Activated CD8-positive, alpha-beta T cell treated with anti-CD3 and anti-CD28 coated beads for 36 hours (primary cell): ENCODE measurements at places on chromosomes 7 and 10.

DNA sequence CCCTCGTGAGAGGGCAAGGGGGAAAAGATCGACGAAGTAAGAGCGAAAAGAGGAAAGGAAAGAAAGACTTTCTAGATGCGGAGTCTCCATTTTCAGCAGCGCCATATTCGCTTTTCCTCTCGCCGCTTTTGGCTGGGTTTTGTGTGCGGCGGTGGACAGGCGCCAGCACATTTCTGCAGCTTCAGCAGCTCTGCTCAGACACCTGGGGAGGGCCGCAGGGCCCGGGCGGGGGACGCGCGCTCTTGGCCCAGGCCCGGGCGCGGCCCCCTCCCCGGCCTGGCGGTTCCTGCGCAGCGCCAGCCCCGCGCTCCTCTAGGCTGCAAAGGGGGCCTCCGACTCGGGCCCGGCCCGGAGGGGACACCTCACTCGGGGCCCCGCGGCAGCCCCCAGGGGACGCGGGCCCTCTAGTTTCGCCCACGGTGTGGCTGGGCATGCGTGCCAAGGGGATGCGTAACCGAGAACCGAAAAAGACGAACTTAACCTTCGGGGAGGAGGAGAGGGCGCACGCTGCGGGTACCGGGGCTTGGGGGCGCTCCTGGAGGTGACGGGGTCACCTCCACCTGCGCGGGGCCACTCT lies 34.5 kb upstream of the EBLN1 start:
- peak; percentile 78 for DNase-seq

DNA sequence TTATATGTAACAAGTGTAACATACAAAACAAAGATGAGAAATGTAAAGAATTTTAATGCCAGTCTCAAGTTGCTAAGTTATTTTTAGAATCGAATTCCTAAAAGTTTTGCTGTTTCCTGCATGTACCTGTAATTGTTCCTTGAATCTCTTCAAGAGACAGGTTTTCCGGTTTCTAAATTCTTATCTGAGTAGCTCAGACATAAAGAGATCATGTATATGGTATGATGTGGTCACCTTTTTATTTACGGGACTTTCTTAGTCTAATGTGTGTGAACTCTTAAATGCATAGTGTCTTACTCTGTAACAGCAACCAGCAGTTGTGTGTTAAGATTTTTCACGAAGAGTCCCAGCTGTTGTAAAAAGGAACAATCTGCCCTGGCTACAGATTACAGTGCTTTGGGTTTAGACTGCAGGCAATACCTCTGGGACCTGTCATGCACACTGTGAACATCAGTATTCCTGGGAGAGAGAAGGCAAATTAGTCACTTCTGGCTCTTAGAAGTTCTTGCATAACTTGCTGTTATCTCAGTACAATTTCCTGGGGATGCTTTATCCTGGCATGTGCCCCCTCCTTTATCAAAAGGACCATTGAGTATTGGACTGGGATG lies 263.4 kb downstream of the BICC1 start:
- no peak for DNase-seq

DNA sequence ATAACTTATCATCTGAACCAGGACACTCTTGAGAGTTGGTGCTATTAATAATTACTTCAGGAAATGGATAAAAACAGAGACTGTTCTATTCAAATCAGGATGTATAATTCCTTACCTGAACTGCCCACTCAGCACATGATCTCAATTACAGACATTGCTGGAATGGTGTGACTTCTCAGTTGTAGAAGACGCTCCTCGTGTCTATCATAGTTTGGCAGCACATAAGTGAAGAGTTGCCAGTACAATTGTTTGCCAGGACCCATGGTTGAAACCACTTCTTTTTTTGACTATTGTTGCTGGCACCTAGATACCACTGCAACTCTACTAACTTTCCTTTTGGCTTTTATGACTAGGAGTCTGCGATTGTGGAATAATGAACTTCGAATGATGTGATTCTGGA lies 105.4 kb downstream of the ZNF365 start:
- DNase-seq = no peak

DNA sequence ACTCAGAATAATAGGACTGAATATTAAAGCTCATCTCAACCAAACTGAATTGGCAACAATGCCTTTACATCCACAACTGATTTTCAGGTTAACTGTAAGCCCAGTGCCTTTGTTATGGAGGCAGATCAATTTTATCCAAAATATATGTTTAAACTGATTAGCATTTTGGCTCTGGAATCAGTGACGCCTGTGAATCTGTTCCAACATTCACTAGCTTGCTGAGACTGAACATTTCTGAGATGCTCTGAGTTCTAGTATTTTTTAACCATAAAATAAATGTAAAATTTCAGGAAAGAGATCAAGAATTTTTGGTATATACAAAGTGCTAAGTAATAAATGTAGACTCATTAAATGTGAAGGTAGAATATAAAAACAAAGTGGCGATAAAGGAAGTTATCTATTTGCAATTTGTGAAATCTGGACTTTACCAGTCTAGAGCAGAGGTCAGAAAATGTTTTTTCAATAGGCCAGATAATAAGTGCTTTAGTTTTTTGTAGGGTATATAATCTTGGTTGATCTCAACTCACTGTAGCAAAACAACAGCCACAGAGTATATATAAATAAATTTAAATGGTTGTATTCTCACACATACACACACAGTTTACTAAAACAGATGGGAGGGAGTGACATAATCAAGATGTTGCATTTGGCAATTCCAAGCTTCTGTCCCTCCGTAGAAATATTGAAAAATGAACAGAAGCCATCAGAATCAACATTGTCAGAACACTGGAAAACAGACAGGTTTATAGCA lies 560.3 kb downstream of the ZWINT start:
- no peak for DNase-seq

DNA sequence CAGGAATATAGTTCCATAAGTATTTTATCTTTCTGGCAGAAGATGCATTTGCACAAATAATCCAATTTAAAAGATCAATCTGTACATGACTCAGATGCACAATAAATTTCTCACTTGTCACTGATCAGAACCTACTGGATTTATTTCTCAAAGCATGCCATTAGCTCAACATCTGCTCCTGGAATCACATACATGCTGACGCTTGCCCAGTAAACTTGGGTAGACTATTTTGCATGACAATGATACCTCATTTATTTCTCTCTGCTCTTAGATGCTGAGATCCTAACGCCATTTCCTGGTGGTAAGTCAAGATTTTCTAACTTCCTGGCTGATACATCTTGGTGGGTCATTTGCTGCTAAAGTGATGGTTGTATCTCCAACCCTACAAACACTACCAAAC lies 33.8 kb upstream of the C10orf120 start:
- no peak for DNase-seq

GRCh38 chr10:15795036-15795792 lies 65.1 kb downstream of the MINDY3 start:
- no peak for DNase-seq

DNA sequence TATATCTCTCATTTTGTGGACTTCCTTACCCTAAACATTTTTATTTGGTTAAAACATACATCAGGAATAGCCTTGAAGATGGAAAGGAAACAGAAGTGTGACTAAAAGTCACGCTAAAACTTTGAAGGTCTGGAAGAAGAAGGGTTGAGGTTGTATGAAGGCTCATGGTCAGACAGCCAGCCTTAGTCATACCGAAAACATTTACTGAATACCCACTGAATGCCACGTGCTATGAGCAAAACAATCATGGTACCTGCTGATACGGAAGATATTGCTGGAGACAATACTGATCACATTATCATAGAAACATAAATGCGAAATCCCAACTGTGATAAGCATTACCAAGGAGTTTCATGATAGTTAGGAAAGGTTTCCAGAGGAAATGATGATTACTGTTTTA lies 64.0 kb downstream of the PDZD8 start:
- DNase-seq = no peak

GRCh38 chr10:3451516-3452172 lies 279.1 kb upstream of the PITRM1 start:
- DNase-seq = no peak
